ENCODE measurements at places on chromosomes 5 and 9.

- DNase-seq = peak; percentile 74
Observed at GRCh38 chr9:110143485-110143884, 64.5 kb downstream of the C9orf152 start.

DNA sequence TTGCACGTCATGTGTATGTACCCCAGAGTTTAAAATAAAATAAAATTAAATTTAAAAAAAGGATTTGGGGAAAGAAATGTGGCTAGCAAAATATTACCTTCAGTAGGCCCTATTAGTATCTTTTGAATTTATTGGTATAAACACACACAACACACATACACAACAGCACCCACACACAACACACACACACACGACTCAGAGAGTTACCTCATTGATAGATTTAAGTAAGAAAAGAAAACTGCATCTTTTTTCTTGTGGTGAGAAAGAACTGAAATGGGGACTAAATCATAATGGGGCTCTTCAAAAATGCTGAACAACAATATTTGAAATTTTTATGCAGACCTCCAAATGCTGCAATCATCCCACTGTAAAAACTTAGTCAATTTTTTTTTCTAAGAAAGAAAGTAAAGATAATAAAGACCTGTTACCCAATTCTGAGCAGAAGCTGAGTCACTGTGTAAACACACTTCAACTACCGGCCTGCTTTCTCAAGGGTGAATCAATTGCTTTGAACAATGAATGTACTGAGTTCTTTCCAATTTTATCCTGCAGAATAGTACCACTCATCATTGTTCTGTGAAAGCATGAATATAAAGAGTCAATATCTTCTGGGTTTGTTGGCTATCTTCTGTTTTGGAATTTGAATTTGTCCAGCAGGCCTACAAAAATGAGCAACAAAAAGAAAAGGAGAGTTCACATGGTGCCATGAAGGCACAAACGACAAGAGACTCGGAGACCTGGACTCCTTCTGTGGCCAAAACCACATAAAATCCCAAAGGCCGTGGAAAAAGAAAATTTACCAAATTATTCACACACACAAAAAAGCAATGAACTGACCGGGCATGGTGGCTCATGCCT lies 57.9 kb upstream of the CCNG1 start:
- DNase-seq = no peak

DNA sequence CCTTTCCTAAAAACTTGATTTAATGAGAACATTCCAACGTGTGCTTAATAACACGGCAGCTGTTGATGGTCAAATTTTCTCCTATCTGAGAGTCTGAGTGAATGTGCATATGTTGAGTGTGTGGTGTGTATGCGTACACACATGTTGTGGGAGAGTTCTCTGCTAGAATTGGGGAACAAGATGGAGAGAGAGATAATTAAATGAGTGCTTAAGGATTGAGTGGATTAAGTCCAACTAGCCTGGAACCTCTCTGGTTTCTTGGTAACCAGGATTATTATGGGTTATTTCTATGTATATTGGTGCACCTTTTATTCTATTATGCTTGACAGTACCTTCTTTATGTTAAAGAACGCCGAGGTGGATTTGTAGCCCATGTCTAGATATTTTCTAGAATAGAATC lies 36.4 kb upstream of the TNFAIP8 start:
- DNase-seq = no peak

- DNase-seq = no peak
Observed at GRCh38 chr5:58108511-58108910, 351.4 kb downstream of the PLK2 start.

DNA sequence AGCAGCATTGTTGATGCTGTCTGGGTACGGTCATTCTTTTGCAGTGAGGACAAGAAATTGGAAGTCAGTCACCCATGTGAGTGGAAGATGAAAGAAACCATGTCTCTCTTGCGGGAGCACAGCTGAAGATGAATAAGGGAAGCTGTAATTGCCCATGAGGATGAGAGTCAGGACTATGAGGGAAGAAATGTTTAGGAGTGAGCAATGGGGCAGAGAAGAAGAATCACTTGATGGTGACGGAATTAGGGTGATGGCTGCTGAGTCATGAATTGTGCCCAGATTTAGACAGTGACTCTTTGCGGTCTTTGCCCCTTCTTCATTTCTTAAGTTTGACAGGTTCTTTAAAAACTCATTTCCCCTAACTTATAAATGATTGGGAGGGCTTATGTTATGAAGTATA lies 183.3 kb downstream of the MAST4 start:
- DNase-seq = no peak

DNA sequence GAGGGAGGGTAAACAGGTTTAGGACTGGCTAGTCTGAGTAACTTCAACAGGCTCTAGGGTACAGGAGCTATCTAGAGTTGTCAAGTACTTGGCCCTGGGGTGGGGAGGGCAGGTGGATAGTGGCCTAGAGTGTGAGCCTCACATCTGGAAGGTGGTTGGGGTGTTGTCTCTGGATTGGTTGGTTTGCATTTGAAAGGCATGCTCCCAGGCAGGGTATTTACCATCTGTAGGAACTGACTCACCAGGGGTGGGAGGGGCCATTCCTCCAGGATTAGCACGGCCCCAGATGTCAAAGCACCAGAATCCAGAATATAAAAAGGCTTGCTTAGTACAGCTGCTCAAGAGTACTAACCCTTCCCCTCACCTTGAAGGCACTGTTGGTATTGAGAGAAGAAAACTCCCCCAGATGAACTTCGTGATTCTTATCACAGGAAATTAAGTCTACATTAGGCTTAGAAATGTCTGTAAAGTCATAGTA lies 193.3 kb downstream of the NTRK2 start:
- DNase-seq = no peak

DNA sequence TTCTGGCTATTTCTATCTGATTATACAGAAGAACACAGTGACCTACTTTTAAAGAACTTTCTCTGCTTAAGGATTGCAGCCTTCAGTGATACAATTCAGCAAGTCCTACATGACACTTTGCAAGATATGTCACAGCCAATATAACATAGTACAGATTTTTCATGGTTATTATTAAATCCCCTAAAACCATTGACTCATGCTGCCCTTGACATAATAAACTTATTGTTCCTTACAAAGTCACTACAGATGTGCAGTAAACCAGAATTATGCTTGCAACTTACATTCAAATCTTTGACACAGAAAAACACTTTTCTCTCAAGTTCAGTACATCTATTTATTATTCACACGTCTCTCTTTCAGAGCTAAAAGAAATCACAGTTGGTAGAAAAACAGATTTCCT lies 1136.3 kb upstream of the ACO1 start:
- DNase-seq = no peak

DNA sequence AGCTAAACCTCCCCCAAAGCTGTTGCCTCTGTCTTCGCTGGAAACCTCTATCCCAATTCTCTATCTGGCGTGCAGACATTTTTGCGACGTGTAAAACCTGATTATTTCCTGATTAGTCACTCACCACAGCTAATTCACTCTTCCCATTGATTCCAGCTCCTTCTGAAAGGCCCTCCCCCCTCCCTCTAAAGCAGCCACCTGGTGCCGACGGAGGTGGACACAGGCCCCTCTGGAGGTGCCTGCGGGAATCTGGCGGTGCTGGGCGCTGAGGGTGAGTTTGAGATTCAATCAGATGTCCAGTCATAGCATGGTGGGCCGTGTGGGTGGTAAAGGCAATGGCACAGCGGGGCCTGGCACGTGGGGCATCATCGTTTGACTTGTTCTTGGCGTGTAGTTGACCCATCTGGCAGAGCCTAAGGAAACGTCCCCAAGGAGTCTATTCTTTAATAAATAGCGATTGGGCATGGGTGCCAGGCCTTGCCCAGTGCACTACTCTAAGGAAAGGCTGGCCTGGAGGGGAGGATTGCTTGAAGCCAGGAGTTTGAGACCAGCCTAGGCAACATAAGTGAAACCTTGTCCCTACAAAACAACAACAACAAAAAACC lies 271.1 kb upstream of the MVB12B start:
- DNase-seq = no peak

DNA sequence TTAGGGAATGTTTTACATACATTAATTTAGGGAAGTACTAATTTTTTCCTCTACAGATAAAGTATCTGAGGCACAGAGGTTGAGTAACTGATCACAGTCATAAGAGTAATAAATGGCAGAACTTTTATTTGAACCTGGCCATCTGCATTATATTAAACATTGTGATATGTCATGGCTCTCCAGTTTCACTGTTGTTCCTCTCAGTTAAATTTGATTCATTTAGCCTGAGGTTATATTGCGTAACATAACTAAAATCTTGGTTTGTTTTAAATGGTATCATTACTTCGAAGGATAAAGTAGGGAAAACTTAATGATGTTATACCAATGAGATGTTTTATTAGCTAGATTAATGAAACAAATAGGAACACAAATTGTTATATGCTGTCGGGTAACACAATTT lies 284.4 kb downstream of the KDM4C start:
- DNase-seq = no peak

- DNase-seq = no peak
Observed at GRCh38 chr9:23644326-23644725, 181.7 kb downstream of the ELAVL2 start.

DNA sequence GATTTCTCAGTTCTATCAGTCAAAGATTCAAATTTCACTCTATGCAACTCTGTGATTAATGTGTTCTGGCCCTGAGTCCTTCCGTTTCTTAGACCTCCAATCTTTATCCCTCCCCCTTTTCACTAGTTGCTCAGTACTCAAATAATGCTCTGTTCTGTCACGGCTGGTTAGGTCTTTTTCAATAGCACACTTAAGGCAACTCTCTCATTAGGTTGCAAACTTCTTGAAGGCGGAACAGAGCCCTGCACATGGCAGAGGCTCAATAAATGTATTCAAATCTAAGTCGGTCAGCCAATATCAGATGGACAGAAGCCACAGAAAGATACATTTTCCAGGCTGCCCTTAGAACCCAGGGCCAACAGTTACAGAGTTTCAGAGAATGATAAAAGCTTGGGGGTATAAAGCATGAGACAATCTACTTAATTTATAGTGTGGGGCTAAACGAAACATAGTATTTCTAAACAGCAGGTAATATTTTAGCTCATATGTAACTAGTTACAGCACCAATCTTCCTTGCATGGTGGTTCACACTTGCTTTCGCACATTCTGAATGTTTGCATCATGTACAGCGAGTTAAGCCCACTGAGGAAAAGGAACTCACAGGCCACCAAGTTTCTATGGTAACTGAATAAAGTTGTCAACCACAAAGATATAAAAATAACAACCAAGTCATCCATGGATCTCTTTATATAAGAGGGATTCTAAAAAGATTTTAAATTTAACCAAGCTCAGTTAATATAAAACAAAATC lies 67.1 kb upstream of the GOLPH3 start:
- DNase-seq = no peak

DNA sequence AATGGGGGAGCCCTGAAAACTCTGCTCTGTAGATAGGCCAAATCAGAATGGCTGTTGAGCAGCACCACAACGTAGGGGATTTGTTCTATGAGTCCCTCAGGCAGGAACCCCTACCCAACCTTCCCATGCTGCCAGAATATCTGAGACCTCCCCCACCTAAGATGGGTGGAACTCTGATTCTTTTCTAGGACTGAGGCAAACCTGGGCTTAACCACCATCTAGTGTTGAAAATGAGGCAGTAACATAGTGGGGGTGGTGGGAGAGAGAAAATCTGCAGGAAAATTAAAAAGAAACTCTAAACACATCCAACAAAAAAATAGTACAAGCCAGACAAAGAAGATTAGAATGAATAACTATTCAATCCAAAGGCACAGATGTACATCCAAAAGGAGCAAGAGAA lies 228.4 kb downstream of the ATPSCKMT start:
- no peak for DNase-seq

GRCh38 chr5:39255406-39255805 lies 36.0 kb upstream of the FYB1 start:
- DNase-seq = no peak

GRCh38 chr9:124779368-124780059 lies 2.6 kb downstream of the OLFML2A start:
- DNase-seq = no peak

DNA sequence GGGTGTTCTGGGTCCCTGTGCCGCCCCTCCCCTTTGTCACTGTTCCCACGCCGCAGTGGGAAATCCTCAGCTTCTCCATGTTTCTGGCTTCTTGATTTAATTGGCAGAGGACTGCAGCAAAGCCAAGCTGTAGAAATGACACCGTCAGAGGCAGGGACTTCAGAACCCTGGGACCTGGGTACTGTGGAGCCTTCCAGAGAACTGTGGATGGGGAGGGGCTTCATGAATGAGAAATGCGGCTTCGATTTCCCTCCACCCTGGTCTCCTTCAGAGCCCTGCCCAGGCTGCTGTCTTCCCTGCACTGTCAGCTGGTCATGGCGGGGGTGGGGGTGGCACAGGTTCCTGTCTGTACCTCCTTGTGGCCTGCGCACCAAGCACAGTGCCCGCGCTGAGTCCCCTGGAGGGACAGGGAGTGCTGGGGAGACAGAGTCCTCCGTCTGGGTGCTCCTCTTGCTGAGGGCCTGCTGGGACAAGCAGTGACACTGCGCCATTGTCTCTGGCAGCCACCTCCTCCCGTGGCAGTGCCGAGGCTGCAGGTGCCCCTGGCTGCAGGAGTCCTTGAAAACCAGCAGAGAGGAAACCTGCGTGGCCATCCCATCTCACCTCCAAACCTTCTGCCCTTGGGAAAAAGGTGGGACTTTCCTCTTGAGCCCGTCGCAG lies 47.2 kb downstream of the COL5A1 start:
- no peak for DNase-seq

DNA sequence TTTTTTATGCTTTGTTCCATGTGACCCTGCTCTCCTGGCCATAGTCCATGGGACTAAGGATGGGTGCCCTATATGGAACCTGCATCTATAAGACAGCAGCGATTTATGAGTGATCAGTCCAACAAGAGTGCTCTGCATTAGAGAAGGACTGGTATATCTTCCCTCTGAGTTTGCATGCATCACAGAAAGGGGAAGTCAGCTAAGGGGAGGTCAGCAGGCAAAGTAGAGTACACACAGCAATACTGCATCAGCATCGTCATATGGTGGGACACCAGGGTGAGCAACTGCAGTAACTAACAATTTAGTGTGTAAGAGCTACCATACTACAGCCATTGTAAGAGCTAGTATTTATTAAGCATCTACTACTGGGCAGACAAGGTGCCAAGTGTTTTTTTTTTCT lies 311.3 kb downstream of the NDUFS4 start:
- no peak for DNase-seq

DNA sequence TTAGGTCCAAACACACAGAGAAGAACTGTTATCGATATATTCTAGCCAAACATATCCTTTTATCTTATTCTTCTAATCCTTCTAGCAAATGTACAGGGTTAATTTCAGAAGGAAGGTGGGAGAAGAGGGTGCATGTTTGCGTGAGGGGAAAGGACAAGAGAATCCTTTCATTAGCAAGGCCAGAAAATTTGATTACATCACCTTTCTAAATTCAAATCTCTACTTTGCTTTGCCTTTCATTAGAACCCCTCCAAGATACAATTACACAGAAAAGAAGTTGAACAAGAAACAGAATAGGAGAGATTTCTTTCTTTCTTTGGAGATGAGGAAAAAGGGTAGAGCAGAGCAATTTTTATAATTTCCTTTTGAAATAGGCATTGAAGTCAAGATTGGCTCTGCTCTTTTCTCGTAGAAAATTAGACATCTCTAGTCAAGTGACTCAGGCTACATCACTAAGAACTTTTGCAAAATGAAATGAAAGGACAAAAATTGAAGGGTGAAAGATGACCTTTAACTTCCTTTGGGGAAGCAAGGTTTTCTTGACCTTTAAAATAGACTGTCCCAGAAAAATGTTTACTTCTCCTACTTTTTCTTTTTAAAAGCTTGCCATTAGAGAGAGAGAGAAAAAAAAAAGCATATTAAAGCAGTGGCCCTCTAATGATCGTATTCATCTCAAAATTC lies 81.2 kb downstream of the TTLL11 start:
- no peak for DNase-seq

- no peak for DNase-seq
Observed at GRCh38 chr5:73327908-73328455, 120.6 kb downstream of the FOXD1 start.

Data from B cell (primary cell).